ENCODE measurements at places on chromosomes 2 and 18. TPM values are rescaled to one million over a fixed set of nuclear protein-coding genes. Genes with fewer than 3 reads are reported as not detected.

GRCh38 chr2:69083235-69083748 lies 70.3 kb downstream of the ANTXR1 start:
- no peak for DNase-seq

SULT1C4 gene
- polyA plus RNA-seq: 42.6 TPM

- no peak for DNase-seq
Measured at GRCh38 chr2:12910431-12910830, 193.7 kb downstream of the TRIB2 start.

- no peak for DNase-seq
Measured at GRCh38 chr2:178177066-178177679, 17.1 kb upstream of the OSBPL6 start.

DNA sequence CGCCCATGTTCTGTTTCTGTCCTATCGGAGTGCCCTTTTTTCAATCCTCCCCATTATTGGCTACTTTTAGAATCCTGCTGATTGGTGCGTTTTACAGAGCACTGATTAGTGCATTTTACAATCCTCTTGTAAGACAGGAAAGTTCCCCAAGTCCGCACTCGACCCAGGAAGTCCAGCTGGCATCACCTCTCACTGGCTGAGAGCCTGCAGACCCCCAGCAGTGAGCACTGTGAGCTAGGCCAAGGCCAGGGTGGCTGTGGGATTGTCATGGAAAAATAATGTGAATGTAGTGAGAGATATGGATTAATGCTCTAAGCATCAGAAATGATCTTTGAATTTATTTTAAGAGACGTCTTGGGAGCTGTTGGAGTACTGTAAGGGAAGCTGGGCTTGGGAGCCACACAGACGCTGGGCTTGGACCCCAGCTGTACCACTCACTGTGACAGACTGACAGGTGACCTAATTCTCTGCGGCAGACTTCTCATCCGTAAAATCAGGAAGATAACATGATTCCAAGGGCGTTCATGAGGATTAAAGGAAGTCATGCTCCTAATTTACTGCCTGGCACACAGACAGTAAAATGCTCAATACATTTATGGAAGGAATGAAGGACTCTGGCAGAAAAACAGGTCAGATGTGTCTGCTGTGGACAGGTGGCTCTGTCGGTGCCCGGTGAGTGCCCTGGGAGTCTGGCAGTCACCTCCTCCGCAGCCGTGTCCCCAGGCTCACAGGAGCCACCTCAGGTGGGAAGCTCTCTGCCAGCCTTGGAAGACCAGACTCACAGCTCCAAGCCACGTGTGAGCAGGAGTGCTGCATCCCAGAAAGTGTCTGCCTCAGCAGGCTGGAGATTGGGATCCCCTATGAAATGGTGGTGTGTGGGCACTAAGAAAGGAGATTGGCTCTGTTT lies 105.5 kb downstream of the FAM168B start:
- no peak for DNase-seq

- no peak for DNase-seq
Measured at GRCh38 chr2:216222650-216223352, 113.7 kb downstream of the XRCC5 start.

INHA gene
- polyA plus RNA-seq: 1.6 TPM

Data from right renal pelvis (tissue), 4 donors.